PC-3 (cell line): ENCODE measurements at places on chromosomes 1 and 21. TPM values are rescaled to one million over a fixed set of nuclear protein-coding genes. Genes with fewer than 3 reads are reported as not detected.
A peak's percentile ranks its signal among the peaks of the same experiment; 100 is the strongest.

GRCh38 chr21:25615880-25616279 is 8.6 kb upstream of the MRPL39 start:
- no peaks in the 10 kb centered on the region for H3K4me1 ChIP-seq
- no peaks in the 10 kb centered on the region for H3K36me3 ChIP-seq
- H3K4me3 ChIP-seq = no peak overlapping the region

GRCh38 chr1:94094469-94095111 is 26.4 kb downstream of the ABCA4 start:
- H3K4me3 ChIP-seq = no peak overlapping the region
- no peaks in the 10 kb centered on the region for H3K4me1 ChIP-seq
- no peak for DNase-seq
- no peaks in the 10 kb centered on the region for H3K36me3 ChIP-seq
- H3K27me3 ChIP-seq = no peaks in the 10 kb centered on the region
- H3K27ac ChIP-seq = no peak overlapping the region

- H3K4me1 ChIP-seq = peaks cover 8% of the 10 kb centered on the region
- no peak overlapping the region for H3K27ac ChIP-seq
- peaks cover 82% of the 10 kb centered on the region for H3K36me3 ChIP-seq
- no peak for DNase-seq
- H3K4me3 ChIP-seq = no peak overlapping the region
Observed at GRCh38 chr21:34852448-34852847, 183.7 kb downstream of the CLIC6 start.

GRCh38 chr1:100606438-100606837 is 68.5 kb downstream of the GPR88 start:
- no peak overlapping the region for H3K27ac ChIP-seq
- no peaks in the 10 kb centered on the region for H3K36me3 ChIP-seq
- H3K27me3 ChIP-seq = no peaks in the 10 kb centered on the region
- no peak overlapping the region for H3K4me3 ChIP-seq
- no peaks in the 10 kb centered on the region for H3K4me1 ChIP-seq

GRCh38 chr1:11059968-11060830 is at the start of gene SRM:
TSS of gene SRM (minus strand) at chr1:11060018. CDS start at chr1:11059943, 75 bp downstream.
- H3K27ac ChIP-seq = peak within 1 kb of the TSS; percentile 68
- peaks cover 16% of the 10 kb centered on the region; the same call in 1 of the 2 replicates for H3K4me1 ChIP-seq
- DNase-seq = peak; percentile 97
- no peaks in the 10 kb centered on the region for H3K27me3 ChIP-seq
- H3K4me3 ChIP-seq = peak within 1 kb of the TSS; percentile 100

The GABRD gene
- total RNA-seq = not detected in 2 replicates
